ENCODE measurements at places on chromosomes 5 and 9.

- DNase-seq: no peak
Observed at GRCh38 chr5:52783226-52783959, 4.3 kb upstream of the ITGA1 start.

DNA sequence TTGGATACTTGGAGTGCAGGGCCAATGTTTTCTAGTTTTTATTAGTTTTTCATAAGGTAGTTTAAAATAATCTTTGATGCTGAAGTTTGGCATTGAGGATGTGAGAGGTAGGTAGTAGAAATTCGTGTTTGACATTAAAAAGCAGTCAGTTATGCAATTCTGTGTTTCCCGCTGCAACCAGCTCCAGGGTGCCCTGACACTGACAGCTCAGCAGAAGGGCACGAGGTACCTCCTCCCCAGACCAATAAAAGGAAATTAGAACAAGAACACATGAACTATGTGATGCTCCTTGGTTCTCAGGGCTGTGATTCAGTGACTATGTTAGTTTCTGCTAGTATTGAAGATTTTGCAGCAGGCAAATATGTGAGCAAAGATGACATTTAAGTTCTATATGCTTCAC is 40.2 kb downstream of the NSUN2 start:
- DNase-seq: no peak

DNA sequence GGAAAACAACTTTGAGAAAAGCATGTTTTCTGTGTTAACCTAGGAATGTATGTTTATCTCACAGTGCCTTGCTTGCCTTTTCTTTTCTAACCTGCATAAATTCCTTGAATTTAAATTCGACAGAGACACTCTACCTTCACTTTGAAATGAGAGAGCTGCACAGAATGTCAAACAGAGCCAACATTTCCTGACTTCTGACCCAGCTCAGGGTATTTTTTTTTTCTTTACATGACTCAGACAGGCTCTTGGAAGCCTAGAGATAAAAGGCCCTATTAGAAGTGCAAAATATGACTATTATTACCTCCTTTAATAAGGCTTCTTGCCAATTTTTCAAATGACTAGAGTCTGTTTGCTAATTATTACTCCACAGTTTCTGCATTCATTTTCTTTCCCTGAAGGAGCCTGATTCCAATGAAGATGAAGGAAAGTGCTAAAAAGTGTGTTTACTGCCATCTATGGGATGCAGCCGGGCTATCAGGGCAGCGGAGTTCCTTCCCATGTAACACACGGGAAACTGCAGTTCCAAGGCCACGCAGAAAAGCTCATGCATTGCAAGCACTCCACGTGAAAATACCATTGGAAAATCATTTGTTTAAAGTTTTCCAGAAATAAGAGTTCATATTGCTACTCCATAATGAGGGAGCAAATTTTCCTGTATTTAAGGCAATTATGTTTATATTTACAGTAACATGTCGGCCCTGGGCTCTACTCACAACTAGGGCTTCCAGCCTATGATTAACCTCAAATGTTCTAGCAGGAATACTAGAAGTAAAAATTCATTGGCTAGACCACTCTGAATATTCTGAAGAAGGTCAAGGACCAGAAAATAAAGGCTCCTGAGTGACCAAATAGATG is 485.6 kb downstream of the ZSWIM6 start:
- DNase-seq: no peak

DNA sequence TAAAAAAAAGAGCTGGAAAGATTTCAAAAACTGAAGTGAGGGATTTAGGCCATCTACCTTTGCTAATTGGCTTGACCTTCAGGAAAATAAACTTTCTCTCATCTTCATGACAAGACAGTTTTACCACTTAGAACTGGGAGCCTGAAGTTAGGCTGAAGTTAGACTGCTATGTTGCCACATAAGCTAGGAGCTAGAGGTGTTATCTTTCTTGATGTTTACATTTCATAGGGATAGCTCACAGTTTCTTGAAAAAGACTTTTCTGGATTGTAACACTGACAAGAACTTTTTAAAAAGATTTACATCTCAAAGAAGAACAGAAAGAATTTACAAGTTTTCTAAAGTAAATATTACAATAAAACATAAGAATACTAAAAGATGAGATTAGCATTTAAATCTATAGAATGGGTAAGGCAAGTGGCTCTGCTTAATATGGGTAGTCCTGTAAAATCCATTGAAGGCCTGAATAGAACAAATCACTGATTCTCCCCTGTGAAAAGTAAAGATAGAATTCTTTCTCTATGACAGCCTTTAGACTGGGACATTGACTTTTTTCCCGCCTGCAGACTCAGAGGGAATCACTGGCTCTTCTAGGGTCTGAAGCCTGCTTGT is 1665.4 kb upstream of the CDH9 start:
- no peak for DNase-seq

DNA sequence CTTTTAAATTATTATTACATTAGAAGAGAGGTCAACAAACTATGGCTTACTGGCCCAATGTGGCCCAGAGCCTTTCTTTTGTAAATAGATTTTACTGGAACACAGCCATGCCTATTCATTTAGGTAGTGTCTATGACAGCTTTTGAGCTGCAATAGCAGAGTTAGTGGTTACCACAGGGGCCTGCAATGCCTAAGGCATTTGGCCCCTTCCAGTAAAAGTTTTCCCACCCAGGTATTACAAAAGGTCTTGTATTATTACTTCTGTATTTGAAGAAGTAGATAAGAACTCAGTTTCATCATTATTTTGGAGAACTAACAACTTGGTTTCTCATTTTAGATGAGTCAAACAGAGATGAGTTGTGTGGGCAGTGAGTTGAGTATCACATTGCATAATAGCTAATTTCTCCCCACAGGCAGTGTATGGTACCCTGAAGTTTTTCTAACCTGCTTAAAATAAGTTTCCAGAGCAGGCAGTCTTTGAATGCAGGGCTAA is 9.5 kb downstream of the MTRR start:
- no peak for DNase-seq

- DNase-seq: no peak
Observed at GRCh38 chr5:74103131-74104023, 477.4 kb downstream of the ARHGEF28 start.

Measured in NAMALWA (cell line).